ENCODE measurements at places on chromosomes 5 and 9.

- no peak for DNase-seq
These were observed 121.7 kb downstream of the KCNIP1 start for GRCh38 chr5:170625221-170626165.

DNA sequence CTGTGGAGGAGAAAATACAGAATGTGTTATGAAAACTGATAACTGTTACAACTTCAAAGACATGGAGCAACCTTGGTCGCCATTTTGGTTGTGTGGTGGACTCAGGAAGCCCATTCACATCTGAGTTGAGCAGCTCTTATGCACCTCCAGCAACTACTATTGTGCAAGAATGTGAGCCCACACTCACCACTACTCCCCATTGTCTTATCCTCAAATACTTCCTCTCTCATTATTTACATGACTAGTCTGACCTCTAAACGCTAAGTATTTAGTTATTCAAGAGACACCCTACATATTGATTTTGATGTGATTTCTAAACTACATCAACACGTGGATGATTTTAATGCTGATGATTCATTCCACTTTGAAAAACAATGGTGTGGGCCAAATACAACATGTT is 516.6 kb upstream of the CLINT1 start:
- no peak for DNase-seq

DNA sequence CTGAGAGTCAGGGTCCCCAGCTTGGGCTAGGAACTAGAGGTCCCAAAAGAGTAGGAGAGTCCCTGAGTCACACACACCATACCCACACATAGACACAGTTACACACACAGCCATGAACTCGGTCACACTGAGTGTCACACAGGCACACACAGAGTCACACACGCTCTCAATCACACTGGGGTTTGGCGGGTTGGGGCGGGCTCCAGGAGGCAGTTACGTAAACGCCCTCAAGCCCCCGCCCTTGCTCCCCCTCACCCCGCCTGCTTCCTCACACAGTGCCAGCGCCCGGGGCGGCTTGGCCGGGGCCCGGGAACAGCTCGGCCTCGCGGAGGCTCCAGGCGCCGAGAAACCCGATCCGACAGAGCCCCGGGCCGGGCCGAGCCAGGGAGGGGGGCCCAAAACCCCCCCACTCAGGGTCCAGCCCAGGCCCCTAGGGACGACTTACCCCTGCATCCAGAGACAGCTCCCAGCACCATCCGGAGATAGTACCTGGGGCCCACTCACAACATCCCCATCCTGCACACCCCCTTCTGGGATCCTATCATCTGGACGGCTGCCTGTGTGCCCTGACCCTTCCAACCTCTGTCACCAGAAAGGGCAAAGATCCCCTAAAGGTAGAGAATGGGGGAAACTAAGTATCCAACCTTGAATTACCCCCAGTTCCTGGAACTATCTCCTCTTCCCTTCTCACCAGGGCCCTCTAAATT is 3.5 kb upstream of the CNTFR start:
- DNase-seq: no peak

DNA sequence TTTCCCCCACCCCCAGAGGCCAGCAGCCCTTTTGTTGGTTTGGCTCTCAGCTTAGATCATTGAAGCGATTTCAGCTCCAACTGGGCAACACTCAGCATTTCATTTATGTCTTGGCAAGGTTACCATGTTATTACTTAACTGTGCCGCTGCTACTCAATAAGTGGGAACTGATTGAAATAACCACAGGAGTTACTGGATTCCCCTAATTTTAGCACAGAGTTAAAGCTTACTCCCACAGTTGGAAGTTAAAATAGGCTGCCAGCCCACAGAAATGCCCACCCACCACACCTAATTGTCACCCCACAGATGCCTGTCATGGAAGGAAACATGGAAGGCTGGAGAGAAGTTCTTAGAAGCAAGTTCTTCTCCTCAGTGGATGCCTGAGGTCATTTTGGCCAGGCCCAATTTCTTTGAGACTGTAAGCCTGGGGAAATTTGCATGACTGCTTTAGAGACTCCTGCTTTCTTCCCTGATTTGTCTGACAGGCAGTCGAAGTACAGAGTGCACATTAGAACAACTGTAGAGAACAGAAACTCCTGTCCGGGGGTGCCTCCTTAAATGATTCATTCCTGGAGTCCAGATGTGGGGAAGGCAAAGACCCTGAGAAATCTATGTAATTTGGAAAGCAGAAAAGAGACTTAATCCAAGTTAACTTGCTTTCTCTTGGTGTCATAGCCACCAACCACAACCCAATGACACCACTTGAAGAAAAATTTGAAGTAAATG is 370.0 kb downstream of the ZSWIM6 start:
- no peak for DNase-seq

GRCh38 chr9:128987805-128988204 is 40.3 kb downstream of the NUP188 start:
- no peak for DNase-seq

DNA sequence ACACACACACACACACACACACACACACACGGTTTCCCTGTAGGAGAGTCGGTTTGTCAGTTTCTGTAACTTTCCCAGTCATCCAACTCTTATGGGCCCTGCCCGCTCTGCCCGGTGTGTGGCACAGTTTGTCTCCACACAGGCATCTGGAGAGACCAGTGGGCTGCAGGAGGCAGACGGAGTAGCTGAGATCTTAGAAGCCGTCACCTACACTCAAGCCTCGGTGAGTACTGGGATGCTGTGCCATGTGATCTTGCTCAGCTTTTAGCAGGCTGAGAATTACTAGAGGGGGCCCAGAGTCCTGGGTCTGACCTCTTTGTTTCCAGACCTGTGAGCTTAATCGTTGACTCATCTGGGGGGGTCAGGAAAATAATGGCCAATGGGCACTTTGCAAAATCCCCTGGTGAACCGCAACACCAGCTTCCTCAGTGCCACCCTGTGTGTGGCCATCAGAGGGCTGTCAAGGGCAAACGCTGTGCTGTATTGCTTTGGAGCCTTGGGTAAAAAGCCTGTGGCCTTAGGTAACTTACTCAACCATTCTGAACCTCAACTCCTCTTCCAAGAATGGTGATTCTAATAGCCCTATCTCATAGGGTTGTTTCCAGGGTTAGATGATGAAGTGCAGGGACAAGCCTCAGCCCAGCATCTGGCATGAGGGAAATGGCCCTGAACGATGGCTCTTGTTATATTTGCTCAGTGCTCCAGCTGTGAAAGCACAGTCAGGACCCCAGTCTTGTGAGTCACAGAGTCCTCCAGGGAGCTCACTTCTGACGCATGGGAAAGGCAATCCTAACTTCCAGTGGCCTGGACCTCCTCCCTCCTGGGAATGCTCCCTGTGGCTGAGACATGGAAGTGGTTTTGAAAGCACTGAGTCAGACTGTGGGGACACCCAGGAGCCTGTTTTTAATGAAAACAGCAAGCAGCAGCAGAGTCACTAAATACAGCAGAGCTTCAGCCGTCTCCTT is 45.6 kb downstream of the COL15A1 start:
- DNase-seq: no peak

GRCh38 chr9:121797081-121797480 is 145.6 kb downstream of the DAB2IP start:
- DNase-seq: no peak

DNA sequence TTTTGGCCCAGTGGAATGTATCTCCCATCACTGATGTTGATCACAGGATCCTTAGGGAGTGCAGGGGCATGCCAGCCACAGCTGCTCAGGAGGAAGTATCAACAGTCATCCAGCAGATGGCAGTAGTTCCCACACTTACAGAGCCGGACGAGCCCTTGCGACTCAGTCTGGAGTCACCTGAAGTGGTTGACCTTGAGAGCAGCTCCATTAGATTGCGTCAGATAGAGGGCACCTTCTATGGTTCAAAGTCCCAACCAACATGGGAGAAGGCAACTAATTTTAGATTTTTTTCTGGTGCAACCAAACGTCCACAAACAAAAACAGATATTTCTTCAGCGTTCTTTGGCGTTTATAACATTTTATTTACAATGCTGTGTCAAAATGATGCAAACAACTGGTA is 124.5 kb downstream of the EGFLAM start:
- peak; percentile 61 for DNase-seq

- DNase-seq: no peak
These were observed 24.7 kb downstream of the NTRK2 start for GRCh38 chr9:84694248-84694647.

DNA sequence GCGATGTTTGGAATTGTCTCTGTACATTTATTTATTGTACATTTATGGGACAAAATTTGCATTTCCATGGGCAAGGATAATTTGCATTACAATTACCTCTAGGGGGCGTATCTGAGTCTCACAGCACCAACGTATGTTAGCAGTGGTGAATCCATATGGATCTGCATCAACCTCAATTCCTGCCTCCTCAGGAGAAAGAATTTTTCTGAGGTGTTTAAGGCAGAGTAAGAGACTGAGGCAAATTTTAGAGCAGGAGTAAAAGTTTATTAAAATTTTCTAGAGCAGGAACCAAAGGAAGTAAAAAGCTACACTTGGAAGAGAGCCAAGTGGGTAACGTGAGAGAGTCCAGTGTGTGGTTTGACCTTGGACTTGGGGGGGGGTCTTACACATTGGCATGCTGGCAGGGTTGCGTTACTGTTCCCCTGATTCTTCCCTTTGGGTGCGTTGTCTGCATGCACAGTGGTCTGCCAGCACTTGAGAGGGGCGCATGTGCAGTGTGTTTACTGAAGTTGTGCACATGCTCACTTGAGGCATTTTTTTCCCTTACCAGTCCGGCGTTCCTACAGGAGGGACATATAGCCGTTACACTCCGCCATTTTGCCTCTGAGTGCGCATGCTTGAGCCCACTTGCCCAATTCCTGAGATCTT is 21.0 kb upstream of the RAB14 start:
- peak; percentile 84 for DNase-seq

GRCh38 chr9:83432104-83432627 is 106.0 kb downstream of the FRMD3 start:
- peak; percentile 37 for DNase-seq

DNA sequence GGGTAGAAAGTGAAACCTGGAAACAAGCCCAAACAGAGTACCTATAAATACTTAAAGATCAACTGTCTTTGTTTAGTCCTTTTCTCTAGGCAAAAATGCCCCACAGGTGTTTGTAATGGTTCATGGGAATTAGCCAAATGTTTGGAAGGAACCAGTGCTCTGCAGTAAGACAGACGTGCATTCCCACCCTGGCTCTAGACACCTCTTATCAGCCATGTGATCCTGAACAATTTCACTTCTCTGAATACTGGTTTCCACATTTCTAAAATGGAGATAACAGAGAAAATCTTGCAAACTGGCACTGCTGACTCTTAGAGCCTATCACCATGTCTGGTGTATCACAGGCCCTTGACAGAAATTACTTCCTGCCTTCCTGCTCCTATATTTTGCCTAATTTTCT is 30.0 kb downstream of the GLIS3 start:
- DNase-seq: no peak

GRCh38 chr5:170218726-170219125 is 14.1 kb upstream of the C5orf58 start:
- DNase-seq: no peak

DNA sequence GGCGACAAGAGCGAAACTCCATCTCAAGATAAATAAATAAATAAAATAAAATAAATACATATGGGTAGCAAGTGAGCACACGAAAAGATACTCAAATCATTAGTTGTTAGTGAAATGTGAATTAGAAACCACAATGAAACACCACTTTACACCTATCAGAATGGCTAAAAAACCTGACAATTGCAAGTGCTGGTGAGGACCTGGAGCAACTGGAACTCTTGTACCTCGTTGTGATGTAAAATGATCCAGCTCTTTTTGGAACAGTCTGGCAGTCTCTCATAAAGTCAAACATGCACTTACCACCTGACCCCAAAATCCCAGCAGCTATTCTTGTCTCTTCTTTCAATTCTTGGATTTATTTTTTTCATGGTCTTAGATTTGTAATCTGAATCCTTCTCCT is 69.2 kb upstream of the FBXW11 start:
- DNase-seq: no peak

DNA sequence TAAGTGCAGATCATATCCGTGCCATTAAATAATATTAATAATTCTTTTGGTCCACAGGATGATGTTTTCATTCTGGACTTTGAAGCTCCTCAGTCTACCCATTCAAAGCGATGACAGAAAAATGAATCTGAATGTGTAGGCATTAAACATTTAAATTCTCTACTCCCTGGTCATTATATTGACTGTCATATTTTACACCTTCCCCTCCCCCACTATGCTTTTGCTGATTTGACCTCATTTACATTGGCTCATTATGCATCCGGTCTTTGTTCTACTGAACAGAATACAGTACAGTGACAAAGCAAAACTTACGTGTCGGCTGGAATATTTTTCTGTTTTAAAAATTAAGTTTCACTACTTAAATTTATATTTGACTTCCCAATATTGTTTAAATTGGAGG is 289.7 kb upstream of the TMEM161B start:
- DNase-seq: no peak

- no peak for DNase-seq
These were observed 6.5 kb upstream of the CARD19 start for GRCh38 chr9:93089481-93089991.

GRCh38 chr5:543351-543750 is 19.1 kb upstream of the SLC9A3 start:
- no peak for DNase-seq

GRCh38 chr5:864492-865167 is 13.8 kb upstream of the ZDHHC11 start:
- DNase-seq: no peak

DNA sequence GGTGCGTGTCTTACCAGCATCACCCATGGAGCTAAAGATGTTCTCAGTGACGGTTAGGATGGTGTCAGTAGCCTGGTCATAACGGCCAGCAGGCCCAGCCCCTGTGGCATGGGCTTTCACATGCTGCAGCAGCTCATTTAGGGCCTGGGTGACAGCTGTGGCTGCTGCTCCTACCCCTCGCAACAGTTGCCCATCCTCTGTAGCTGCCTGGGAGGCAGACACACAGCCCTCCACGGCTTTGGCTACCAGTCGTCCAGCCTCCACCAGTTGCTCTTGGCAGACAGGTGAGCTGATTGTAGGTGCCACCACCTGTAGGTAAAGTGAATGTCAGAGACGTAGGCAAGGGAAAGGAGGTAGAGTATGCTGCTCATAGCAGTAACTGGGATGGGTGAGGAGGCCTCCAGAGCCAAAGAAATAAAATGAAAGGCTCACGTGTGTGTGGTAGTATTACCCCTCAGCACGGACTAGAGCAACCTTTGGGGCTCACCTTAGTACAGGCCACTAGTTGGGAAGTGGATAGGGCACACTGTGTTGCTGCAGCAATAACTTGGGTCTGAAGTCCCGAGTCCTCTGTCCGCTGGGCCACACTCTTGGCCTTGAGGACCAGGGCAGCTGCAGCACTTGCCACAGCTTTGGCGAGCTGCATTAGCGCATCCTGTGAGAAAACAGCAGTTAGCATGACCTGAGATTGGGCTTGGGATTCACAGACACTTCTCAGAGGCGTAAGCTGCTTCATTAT is 14.7 kb downstream of the TLN1 start:
- no peak for DNase-seq

DNA sequence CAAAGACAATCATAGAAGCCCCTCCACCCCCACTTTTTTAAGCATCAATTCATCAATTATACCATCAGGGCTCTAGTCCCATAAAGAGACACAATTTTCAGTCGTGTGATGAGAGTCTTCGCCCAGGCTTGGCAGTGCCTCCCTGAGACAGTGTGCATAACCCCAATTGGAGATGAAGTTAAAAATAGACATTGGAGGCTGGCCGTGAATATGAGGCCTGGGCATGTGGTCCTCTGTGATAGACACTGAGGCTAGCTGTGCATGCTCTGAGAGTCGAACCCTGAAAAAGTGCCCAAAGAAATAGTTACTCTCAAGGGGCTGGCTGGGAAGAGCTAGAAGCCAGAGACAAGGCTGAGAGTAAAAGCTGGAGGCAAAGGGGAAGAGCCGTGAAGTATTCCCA is 248.6 kb upstream of the NR4A3 start:
- DNase-seq: no peak

GRCh38 chr5:60540856-60541805 is 158.8 kb downstream of the DEPDC1B start:
- DNase-seq: no peak

GRCh38 chr9:108182950-108183381 is 672.8 kb downstream of the ACTL7B start:
- DNase-seq: no peak
